Mesothelial cell of epicardium (in vitro differentiated cells): ENCODE measurements at places on chromosomes 2 and 18. TPM values are rescaled to one million over a fixed set of nuclear protein-coding genes. Genes with fewer than 3 reads are reported as not detected.

DNA sequence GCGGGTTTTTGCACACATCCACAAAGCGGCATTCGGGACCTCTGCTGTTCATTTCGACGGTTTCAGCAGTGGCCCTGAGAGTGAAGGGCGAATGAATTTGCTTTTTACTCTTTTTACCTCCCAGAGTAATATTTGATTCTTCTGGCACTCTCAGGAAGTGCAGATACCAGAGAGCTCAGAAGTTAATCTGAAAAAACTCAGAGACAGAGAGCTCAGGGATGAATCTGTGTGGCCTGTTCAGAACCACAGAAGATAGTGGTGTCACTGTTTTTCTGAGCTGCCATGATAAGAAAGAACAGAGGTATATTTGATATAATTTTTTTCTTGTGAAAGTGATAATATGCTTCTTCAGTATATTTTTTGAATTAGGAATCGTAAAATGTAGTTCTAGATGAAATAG, 129.3 kb downstream of the MBP start:
- DNase-seq, result no peak

GRCh38 chr2:48982887-48983435, 171.4 kb downstream of the FSHR start:
- DNase-seq, result no peak

- peak; percentile 99 for DNase-seq
These were observed at the start of gene PPM1B for GRCh38 chr2:44168681-44169154. TSS of gene PPM1B (plus strand) at chr2:44168875. CDS start at chr2:44201200, 32,325 bp downstream.

DNA sequence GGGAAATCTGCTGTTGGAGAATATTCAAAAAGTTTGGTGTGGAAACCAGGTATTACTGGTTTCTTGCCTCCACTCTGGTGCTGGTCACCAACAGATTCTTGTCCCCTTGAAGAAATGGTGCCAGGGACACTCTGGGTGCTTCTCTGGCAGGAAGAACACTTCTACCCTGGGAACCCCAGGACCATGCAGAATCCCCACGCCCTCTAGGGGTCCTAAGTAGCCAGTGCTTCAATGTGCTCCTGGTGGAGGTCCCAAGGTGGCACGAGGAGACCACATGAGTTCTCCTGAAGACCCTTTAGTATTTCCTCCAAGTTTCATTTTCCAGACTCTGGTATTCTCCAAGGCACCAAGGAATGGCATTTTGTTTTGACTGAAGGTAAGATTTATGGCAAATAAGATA, 380.6 kb downstream of the TSN start:
- no peak for DNase-seq

GRCh38 chr2:62486439-62486765, 19.6 kb downstream of the TMEM17 start:
- DNase-seq, result no peak

DNA sequence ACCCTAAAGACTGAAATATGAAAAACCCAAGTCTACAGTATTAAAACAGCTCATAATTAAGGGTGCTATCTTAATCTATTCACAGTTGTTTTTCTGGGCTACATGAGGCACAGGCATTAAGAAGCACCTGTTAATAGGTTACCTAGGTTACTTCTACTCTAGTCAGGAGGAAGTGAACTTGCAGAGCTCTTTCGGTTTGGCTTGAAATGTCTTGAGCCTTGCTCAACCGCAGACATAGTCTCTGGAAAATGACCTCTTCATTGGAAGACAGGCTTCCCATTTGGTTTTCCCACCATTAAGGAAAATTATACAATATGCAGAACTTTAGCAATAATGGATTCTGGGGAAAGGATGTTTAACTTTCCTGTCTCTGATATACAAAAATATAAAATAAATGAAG, 142.3 kb upstream of the KCNJ3 start:
- DNase-seq, result no peak

DNA sequence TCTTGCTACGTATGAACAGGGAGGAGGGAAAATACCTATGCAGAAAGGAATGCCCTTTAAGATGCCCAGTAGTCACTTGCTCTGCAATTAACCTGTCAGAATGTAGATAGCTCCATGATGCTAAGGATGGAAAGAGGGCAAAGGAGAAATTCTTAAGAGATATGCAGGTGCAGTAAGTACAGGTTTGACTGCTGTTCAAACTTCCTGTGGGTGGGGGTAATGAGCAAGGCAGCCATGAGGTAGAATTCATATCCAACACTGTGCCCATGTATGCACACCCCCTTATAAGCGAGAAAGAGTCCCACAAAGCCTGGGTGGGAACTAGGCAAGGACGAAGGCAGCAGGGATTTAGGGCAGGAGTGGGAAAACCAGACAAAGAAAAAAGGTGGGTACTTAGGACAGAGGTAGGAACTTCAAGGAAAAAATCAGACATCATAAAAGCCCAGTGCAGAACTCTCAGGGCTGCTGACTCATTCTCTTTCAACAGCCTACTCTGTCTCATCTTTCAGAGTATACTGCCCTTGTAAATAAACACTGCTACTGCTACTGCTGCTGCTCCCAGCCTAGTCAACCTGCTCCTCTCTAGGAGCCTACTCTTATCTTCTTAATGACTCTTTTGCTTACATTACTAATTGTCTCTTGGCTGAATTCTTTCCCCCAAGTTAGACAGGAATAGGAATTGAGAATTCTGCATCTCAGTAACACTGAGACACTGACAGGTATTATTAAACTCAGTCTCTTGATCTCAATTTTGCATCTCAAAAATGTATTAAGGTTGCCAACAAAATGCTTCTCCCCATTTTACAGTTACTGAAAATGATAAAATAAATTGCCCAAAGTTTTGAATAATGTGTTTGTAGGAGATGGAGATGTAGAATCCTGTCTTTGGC, 189.0 kb downstream of the PTH2R start:
- DNase-seq, result no peak

DNA sequence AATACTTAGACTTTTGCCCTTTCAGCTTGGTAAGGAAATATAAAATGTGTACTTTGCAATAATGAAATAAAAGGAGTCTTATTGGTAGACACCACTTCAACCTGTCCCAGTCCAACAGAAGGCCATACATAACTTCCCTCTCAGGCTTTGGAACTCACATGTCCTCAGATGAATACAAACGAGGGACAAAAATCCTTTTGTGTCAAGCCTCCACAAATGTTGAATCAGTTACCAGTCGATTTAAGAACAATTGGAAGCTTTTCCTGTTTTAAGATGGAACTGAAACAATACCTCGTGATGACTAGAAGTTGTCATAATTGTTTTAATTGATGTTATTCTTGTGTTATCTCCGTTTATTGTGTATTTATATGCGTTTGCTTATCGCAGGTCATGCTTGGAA, 385.1 kb upstream of the POU3F3 start:
- DNase-seq, result no peak

DNA sequence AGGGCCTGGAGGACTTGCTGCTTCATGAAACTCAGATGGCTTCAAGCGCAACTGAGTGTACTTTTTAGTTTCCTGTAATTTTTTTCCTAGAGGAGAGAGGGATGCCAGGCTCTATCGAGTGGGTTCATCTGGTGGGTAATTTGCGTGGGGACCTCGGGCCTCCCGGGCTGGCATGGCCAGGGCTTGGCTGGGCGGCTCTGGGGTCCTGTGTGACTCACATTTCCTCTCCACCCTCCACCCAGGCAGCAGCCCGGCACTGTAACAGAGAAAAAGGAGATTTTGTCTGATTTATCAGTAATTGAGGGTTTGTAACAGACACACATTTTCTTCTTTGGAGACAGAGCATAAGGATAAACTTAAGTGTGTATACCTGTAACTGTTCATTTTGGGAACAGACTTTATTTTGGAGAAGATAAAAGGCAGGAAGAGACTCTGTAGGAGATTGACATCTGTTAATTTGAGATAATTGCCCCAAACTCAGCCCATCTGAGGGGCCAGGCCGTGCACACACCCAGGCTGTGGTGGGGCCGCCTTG, 64.3 kb downstream of the NFATC1 start:
- no peak for DNase-seq

DNA sequence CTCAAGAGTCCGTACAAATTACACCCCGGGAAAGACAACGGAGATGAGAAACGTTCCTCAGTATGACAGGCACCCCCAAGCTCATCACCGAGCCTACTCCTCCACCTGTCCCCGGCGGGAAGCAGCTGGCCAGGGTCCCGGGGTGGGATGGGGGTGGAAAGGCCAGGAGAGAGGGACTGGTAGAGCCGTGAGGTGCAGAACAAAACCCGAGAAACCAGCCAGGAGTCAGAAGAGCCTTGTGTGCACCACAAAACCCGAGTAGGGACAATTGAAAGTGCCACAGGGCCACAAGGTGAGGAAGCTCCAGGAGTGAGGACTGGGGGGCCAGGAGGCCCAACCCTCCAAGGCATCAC, 75.5 kb upstream of the SALL3 start:
- peak; percentile 11 for DNase-seq

DNA sequence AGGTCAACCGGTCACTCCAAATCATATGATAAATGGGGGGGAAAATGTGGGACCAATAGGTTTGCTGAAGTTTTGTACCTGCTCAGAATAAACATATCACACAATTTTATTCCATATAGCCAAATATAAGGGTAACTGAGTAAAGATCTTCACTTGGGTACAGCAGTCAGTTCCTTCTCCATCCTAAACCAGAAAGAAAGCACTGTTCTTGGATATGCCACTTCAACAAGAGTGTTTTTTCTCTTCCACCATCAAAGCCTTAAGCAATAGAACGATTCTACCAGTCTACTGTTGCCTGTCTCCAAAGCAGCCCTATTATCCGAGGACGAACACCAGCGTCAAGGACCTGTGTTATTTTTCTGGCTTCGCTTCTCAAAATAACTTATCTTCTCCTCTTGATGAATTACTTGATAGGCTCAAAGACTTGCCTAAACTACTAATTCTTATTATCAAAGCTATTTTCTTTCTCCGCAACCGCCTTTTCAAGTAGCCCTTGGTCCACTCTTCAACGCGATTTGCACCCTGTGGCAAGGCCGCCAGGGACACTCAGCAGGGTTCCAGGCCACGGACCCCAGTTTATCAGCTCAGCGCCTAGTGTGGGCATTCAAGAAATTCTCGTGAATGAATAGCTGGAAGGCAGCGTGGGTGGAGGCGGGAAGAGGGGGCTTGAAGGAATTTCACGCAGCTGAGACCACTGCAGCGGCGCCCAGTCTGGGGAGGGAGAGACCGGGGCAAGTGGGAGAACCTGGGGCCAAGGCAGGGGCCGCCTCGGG, 646 bp downstream of the ALS2 start:
- DNase-seq, result no peak

GRCh38 chr2:29848566-29849310, 72.6 kb downstream of the ALK start:
- no peak for DNase-seq

GRCh38 chr2:14557111-14557510, 75.4 kb upstream of the LRATD1 start:
- DNase-seq, result no peak

GRCh38 chr2:38145236-38145635, 69.3 kb upstream of the CYP1B1 start:
- no peak for DNase-seq

- DNase-seq, result no peak
These were observed 24.6 kb upstream of the TXNDC2 start for GRCh38 chr18:9861157-9861556.

DNA sequence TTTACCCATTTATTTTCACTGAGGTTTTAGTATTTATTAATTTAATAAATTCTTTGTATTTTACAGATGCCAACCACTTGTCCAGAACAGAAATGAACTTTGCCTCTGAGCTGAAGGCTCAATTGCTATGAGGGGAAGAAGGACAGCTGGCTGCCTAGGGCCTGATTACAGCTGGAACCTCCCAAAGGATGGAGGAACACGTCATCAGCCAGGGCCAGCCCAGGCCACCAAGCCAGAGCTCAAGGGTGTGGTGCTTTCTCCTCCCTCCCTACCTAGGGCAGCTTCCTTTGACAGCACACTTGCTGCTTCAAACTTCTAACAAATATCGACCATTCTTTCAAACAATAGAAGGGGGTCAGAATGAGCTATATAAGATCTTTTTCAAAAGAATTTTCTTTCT, 19.7 kb upstream of the RIOK3 start:
- DNase-seq, result no peak

GRCh38 chr2:82257796-82258555, 1953.4 kb upstream of the LRRTM1 start:
- DNase-seq, result no peak

DNA sequence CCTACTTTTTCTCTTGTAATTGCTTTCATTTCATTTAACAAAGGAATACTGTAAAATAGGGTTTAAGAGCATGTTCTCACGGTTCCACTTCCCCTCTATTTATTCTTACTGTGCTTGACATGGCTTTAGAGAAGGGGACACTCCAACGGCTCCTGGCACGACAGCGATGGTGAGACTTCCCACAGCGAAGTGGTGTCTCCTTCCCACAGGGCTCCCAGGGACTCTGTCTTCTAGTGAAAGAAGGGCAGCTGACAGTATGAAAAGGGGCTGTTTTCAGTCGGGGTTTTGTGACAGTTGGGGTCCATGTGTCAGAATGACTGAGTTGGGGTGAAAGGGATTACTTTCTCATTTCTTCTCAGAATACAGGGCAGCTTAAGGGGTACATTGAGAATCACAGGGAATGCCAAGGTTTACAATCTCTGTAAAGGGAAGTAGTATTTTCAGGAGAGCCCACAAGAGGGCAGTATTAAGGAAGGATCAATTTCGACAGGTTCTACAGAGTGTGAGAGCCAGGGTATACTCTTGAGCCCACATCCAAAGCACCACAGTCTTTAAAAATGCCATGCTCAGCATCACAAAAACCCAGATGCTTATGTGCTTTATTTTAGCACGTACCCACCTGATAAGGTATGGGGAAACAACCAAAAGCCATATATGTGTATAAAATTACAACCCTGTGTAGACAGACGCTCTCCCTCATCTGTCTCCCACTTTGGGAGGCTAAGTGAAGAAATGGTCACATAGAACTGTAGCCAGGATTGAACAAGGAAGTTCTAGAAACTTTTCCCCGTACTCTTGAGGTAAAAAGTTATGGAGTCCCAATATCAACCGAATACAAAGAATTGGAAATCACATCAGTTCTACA, 31.3 kb upstream of the RAPGEF4 start:
- DNase-seq, result no peak

ABCB11 gene
- 0.02 to 0.18 TPM (median 0.07 TPM) in 3 replicates for total RNA-seq

PLEK gene
- not detected in 3 replicates for total RNA-seq

COBLL1 gene
- 98.5 to 110 TPM (median 109 TPM) in 3 replicates for total RNA-seq

POTEF gene
- 49.5 to 55.5 TPM (median 53.3 TPM) in 3 replicates for total RNA-seq

DOK6 gene
- total RNA-seq, result 3.9 to 5.1 TPM (median 4.9 TPM) in 3 replicates

UGT1A10 gene
- total RNA-seq, result not detected in 3 replicates

ANKRD36 gene
- total RNA-seq, result 40.9 to 45.3 TPM (median 41.0 TPM) in 3 replicates

FRZB gene
- total RNA-seq, result 12.1 to 13.0 TPM (median 12.6 TPM) in 3 replicates

NYAP2 gene
- not detected in 3 replicates for total RNA-seq
